Activated naive CD4-positive, alpha-beta T cell treated with anti-CD3 and anti-CD28 coated beads, Interleukin-2, amount 50 U/mL, for 16 hours (primary cell): ENCODE measurements at places on chromosomes 5 and 9.

DNA sequence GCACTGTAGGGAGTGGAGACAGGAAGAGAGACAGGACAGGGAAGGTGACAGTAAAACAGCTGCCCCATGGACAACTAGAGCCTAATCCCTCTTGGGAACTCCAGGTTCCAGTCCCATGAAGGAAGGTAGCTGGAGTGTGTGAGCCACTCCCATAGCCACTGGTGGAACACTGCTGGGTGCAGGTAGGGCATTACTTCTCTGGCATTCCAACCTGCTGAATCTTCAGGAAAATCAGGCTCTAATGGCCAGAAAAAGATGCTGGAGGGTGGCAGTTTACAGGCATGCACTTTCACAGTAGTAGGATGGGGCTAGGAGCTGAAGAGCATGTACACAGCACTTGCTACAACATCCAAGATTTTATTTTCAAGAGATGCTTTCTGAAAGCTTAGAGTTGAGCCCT is 259.4 kb downstream of the AUH start:
- no peak for DNase-seq

DNA sequence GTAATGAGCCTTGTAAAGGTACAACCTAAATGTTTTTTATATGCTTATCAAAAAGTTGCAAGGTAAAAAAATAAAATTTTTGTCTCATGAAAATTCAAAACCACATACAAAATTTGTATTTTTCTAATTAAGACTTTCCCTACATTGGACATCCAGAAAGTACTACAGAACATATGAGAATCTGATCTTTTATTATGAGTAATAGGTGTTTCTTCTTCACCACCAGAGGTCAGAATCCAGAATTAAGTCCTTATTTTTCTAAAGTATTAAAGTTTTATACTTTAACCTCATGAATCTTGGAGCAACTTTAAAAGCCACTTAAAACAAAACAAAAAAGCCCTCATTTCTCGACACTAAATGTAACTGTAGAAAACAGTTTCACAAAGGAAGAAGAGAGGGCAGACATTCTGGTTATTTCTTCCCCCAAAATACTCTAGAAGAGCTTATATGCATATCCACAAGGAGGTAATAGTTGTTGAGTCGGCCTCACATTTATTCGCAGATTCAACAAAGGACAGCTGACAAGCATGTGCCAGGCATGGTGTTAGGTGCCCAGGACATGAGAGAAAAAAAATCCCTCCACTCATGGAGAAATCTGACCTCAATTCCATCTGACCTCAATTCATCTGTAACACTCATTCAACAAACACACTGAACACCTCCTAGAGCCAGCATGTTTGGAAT is 69.3 kb downstream of the MLLT3 start:
- no peak for DNase-seq

- DNase-seq: no peak
These were observed 332.3 kb upstream of the NUDT12 start for GRCh38 chr5:103894882-103895281.

GRCh38 chr5:153342487-153342886 is 148.0 kb upstream of the GRIA1 start:
- DNase-seq: no peak

- no peak for DNase-seq
These were observed 40.5 kb upstream of the SH3PXD2B start for GRCh38 chr5:172494630-172495505.

DNA sequence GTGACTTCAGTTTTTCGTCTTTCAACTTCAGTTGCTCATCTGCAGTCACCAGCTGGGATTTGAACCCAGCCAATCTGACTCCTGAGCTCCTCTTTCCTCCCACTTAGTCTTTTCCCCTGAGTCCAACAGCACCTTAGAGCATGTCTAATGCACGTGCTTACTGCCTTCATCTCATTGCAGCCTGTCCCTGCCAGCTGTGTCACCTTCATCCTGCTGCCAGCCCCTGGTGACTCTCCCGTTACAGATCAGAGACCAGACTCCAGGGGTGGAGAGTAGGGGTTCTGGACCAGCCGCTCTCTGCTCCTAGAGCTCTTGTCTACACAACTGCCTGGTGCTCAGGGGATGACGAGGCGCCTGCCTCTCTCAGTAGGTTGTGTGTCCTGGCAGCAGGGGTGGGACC is 132.9 kb upstream of the LMX1B start:
- no peak for DNase-seq

DNA sequence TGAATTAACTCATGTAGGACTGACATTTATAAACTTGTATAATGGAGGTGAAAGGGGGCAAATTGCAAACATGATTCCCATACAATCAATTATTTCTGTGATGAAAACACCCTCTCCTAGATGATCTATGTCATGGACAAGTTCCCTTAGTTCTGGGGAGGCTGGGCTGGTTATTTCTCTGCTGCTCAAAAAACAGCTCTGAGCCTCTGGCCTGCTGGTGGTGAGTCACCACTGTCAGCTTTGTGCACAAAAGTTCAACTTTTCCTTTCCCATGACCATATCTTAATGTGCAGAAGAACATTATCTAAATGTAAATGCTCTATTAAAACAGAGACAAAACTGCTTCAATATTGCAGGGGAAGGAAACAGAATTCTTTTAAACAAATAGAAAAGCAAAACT is 85.0 kb downstream of the HMHB1 start:
- no peak for DNase-seq

DNA sequence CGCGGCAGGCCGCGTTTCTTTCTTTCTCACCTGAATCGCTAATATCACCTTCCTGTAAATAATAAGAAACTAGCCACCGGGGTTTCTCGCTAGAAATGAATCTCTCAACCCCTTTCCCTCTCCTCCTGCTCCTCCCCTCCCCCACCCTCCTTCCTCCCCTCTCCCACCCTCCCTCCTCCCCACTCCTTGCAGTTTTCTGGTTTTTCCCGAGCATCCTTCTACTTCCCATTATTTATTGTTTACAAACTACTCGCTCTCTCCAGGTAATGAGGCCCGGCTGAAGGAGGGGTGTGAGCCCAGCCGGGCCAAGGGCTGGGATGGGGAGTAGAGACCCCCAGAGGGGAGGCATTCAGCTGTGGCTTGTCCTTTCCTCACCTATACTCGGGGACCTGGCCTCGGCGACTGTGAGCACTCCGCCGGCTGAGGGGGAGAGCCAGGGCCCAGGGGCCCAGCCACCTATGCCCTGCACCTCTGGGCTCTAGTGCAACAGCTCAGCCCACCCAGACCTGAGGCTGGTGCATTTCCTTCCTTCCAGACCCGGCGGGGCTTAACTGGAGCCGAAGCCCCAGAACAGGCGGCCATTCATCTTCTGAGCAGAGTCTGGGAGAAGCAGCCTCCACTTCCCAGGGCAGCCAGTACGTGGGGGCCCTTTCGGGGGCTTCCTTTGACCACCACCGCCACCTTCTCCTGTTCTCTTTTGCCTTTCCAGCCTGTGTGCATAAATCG is 2.1 kb upstream of the IRX4 start:
- no peak for DNase-seq

- DNase-seq: no peak
These were observed 56.2 kb downstream of the CAMK4 start for GRCh38 chr5:111280282-111280951.

DNA sequence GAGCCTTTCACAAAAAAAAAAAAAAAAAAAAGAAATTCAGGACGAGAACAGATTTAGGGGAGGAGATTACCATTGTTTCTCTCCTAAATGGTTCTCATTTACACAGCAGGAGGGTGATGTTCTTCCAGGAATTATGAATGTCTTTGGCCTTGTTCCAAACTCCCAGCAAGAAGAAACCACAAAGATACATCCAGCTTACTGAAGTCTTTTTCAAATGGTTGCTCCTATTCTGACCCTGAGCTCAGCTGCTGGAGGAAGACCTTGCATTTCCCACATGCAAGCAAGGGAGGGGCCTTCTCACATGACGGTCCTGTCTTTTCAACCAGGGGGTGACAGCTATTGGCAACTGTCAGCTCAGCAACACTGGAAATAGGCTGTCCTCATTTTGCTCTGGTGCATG is 203.0 kb upstream of the VLDLR start:
- DNase-seq: no peak

GRCh38 chr9:7318920-7319319 is 480.7 kb downstream of the DMAC1 start:
- DNase-seq: no peak
